ENCODE measurements at places on chromosomes 6 and 20.

- peak; percentile 14 for DNase-seq
These were observed 183.1 kb downstream of the MOXD1 start for GRCh38 chr6:132218059-132218696.

DNA sequence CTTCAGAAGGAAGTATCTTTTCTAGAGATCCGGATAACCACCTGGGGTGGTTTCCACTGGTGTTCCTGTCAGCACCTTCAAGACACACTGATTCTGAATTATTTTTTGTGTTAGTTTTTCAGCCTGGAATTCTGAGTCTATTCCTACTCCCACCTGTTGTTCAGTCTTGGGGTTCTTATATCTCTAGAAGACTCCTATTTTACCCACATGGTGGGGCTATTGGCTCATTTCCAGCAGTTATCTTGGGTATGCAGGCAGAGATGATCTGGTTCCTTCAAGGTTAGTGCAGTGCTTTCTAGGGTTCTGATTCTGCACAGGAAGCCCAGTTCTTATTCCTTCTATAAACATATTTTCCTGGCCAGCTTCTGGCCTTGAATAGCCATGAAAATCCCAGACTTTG is 175.6 kb upstream of the PDE7B start:
- DNase-seq: peak; percentile 78

GRCh38 chr6:152685819-152686218 is 11.9 kb upstream of the MYCT1 start:
- no peak for DNase-seq

GRCh38 chr20:56211051-56211450 is 37.5 kb upstream of the MC3R start:
- no peak for DNase-seq

DNA sequence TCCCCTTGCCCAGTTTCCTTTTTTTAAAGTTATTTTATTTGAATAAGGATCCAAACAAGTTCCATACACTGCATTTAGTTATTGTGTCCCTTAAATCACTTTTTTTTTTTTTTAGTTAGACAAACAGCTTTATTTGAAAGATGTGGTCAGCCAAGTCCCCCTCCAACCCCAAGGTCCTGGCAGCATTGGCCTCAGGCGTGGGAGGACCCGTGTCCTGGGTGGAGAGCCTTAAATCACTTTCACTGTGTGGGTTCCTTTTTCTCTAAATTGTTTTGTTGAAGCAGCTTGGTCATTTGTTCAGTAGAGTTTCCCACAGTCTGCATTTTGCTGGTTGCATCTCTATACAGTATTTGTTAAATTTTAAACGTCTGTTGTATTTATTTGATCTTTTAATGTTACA is 5.2 kb upstream of the TBCC start:
- no peak for DNase-seq

GRCh38 chr6:55569638-55570037 is 9.4 kb downstream of the HMGCLL1 start:
- DNase-seq: no peak
